ENCODE measurements at places on chromosomes 5 and 9.

GRCh38 chr5:65924366-65925043 is 1.9 kb upstream of the ERBIN start:
- no peak for DNase-seq

GRCh38 chr5:139062910-139063663 is 135.1 kb downstream of the SIL1 start:
- no peak for DNase-seq

- no peak for DNase-seq
Observed at GRCh38 chr9:81771571-81771970, 82.2 kb upstream of the TLE1 start.

DNA sequence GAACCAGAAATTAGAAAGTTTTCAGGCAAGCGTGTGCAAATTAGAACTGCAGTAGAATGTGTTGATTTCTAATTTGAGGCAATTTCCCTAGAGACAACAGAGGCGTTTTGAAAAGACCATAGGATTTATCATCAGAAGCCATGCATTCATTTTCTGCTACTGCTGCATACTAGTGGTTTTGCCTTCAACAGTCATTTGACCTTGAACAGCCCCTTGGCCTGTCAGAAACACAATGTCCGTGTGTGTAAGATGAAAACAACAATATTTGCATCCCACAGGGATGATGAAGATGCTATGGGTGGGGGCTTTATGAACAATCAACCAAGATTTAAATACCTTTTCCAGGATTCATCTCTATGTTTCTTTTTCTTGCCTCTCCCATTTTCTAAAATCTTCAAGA is 73.7 kb downstream of the PDE4D start:
- DNase-seq = no peak

GRCh38 chr5:59583810-59584562 is 309.5 kb downstream of the PDE4D start:
- DNase-seq = peak; percentile 53

DNA sequence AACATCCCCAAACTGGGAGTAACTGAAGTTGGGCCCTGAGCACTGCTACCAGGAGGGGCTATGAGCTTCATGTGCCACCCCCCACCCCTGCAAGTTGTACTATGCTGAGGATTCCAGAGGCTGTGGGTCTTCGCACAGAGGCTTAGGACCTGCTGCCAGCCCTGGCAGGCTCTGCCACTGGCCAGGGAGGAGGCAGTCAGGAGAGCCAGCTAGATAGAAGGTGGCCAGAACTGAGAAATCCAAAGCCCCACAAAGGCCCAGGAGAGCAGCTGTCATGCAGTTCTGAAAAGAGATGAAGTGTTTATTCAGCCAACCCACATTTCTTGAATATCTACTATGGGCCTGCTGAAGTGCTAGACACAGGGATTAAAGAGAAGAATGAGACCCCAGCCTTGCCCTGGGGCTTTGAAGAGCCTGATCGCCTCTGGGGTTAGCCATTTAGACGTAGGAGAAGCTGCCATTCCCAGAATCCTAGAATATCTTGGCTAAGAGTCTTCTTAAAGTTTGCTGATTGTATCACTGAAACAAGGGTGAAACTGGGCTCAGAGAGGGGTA is 1.4 kb downstream of the ALAD start:
- DNase-seq = no peak

DNA sequence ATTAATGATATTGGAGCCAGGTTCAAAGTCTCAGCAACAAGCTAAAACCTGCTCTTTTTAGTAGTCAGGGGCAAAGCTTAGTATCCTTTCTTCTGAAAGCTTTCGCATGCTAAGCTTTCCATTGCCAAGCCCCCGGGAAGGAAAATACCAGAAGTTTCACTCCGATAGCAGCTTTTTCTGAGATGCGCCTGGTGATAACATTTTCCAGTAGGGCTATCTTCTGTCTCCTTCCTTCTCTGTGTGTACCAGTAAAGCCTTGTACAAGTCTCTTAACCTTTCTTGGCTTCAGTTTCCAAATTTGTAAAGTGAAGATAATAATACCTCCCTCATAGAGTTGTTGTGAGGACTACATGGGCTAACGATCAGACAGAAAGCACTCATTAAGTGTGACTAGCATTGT is 36.7 kb downstream of the DOCK8 start:
- DNase-seq = no peak
